ENCODE measurements at places on chromosomes 6 and 20.

DNA sequence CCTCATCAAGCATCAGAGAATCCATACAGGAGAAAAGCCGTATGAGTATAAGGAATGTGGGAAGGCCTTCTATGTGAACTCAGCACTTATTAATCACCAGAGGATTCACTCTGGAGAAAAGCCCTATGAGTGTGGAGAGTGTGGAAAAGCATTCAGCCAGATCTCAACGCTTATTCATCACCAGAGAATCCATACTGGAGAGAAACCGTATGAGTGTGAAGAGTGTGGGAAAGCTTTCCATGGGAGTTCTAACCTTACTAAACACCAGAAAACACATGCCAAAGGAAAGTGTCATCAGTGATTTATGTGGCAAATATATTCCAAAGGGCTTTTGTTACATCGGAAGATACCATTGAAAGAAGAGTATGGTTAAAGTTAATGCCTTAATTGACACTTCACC is 25.4 kb downstream of the ZKSCAN8 start:
- no peak overlapping the region for H3K27ac ChIP-seq
- H3K4me3 ChIP-seq: no peak overlapping the region
- no peak for DNase-seq
- no peaks in the 10 kb centered on the region for H3K27me3 ChIP-seq

GRCh38 chr6:146876271-146877151 is 277.7 kb downstream of the ADGB start:
- H3K4me1 ChIP-seq: no peaks in the 10 kb centered on the region
- DNase-seq: no peak
- no peak overlapping the region for H3K4me3 ChIP-seq
- no peaks in the 10 kb centered on the region for H3K36me3 ChIP-seq
- H3K27ac ChIP-seq: no peak overlapping the region

- no peak overlapping the region for H3K4me3 ChIP-seq
- H3K27me3 ChIP-seq: no peaks in the 10 kb centered on the region
- no peak for DNase-seq
- no peaks in the 10 kb centered on the region for H3K36me3 ChIP-seq
- H3K4me1 ChIP-seq: peaks cover 3% of the 10 kb centered on the region
- H3K27ac ChIP-seq: no peak overlapping the region
Measured at GRCh38 chr6:53647462-53648094, 18.0 kb downstream of the KLHL31 start.

DNA sequence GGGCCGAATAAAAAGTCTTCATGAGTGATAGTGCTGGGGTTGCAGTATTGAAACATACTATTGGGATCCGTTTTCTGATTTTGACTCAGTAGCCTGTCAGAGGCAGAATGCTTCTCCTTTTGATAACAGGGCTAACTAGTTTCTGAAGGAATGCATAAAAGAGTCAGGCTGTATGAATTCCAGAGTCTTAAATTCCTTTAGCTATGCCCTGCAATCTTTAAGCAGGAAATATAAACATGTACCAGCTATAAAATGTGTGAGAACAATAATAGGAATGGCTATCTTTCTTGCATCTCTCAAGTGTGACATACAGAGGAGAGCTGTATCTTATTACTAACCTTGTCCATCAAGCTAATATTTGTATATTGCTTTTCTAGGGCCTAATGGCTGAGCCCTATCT is 917.1 kb downstream of the KIF16B start:
- no peak overlapping the region for H3K4me3 ChIP-seq
- no peak for DNase-seq

All from uterus (tissue), 4 donors.